Right ventricle myocardium superior (tissue), 1 donor: ENCODE measurements at places on chromosomes 6 and 20.

DNA sequence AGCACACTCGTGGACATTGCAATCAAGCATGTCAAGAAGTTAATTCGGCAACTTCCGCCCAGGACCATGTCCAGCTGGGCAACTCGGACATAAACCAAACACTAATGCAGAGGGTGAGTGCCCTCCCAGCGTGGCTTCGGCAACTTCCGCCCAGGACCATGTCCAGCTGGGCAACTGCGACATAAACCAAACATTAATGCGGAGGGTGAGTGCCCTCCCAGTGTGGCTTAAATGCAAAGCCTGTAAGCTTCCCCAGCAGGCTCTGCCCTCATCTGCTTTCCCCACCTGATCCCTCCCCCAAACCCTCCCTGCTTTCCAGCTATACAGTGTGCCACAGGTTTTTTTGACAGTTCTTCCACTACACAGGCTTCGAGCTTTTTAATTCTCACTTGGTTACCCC is 143.4 kb downstream of the PXDC1 start:
- DNase-seq = no peak

DNA sequence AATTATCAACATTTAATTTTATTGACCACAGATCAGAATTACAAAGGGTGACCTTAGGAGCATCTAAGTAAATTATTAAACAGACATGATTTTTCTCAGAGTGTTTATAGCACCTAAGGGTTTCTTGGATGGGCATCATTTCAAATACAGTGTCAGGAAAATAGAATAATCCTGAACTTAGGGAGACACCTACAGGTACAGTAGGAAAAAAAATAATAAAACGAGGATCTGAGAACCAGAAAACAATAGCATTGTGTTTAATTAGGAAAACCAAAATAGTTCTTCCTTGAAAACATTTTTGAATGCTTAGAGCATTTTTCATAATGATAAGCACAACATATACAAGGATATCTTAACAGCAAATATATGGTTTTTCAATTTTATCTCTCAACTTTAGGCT is 39.2 kb downstream of the MMUT start:
- DNase-seq = no peak

- no peak for DNase-seq
Measured at GRCh38 chr6:169250660-169251059, 3.0 kb downstream of the THBS2 start.

DNA sequence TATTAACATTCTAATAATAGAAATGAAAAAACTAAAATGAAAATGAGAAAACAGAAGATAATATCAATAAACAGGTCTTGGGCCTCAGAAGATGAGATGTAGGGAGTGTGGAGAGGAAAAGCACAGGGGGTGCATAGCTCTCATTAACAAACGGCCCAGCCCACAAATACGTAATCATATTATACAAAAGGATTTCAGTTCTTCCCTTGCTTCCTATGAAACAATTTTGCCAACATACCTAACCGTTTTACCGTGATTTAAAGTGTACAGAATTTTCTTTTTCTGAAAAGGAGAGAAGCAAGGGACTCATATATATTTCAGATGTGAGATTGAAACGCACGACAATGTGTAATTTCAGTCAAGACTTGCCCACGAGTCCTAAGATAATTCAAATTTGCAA is 136.0 kb downstream of the HFE start:
- no peak for DNase-seq

DNA sequence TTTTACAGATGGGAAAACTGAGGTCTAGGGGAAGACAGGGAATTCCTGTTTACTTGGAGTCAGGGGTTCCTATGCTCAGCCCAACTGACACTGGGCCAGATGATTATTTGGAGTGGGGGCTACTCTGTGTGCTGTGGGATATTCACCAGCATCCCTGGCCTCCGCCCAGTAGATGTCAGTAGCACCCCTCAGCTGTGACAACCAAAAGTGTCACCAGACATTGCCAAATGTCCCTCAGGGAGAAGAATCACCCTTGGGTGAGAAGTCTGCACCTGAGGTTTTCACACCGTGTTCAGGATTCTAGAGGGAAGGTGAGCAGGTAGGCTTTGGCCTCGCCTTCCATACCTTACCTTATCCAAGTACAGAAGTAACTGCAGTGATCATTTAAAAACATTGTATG is 27.6 kb downstream of the CDH26 start:
- DNase-seq = no peak

GRCh38 chr20:20216941-20217340 is 151.0 kb upstream of the INSM1 start:
- no peak for DNase-seq

- no peak for DNase-seq
Measured at GRCh38 chr6:45505470-45505869, 127.7 kb upstream of the SUPT3H start.
